ENCODE measurements at places on chromosomes 7 and 10.

DNA sequence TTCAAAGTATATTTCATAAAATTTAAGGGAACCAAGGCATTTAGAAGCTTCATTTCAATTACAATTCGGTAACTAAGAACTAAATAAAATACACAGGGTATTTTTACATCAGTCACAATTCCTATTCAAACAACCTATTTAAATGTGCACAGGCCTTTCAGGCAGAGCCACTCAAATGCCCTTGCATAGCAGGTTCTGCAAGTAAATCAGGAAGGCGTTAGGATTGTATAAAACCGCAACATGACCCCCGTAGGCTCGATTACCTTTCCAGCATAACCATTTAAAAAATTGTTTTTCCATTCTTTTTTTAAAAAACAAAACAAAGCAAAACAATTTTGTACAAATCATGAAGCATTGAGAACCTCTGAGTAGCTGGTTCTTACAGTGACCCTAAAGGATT is 289.9 kb upstream of the SP8 start:
- no peak for DNase-seq

GRCh38 chr10:76675561-76675950 is 962.1 kb downstream of the KCNMA1 start:
- no peak for DNase-seq

- no peak for DNase-seq
Measured at GRCh38 chr10:43695730-43696129, 47.0 kb upstream of the ZNF32 start.

DNA sequence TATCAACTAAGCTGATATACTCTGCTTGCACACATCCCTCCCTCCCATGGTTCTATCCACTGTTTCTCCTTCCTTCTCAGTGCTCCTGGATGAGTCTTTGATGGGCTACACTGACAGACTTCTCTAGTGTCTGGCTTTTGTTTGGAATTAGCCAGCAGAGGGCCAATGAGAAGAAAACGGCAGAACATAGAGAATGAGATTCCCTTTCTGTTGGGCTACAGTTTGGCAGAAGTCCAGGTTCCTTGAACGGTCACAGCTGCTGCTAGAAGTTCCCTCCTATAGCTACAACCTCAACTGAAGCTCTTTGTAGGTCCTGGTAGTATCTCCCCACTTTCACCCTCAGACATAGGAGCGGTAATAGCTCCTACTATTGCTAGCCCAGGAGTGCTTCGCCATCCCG is 251.1 kb upstream of the LRRN3 start:
- DNase-seq = peak; percentile 11

DNA sequence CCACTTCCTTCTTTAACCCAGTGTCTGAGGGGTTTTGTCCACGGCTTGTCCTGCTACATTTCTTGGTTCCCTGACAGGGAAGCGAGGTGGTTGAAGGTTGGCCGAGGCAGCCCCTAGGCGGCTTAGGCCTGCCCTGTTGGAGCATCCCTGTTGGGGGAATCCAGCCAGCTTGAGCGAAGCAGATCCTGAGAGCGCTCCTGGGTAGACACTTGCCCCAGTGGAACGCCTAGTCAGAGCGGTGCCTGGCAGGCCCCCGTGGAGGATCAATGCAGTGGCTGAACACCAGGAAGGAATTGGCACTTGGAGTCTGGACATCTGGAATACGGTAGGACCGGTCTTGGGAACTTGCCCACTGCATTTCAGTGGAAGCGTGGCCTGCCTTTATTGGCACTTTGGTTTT is 32.7 kb upstream of the NRF1 start:
- no peak for DNase-seq

DNA sequence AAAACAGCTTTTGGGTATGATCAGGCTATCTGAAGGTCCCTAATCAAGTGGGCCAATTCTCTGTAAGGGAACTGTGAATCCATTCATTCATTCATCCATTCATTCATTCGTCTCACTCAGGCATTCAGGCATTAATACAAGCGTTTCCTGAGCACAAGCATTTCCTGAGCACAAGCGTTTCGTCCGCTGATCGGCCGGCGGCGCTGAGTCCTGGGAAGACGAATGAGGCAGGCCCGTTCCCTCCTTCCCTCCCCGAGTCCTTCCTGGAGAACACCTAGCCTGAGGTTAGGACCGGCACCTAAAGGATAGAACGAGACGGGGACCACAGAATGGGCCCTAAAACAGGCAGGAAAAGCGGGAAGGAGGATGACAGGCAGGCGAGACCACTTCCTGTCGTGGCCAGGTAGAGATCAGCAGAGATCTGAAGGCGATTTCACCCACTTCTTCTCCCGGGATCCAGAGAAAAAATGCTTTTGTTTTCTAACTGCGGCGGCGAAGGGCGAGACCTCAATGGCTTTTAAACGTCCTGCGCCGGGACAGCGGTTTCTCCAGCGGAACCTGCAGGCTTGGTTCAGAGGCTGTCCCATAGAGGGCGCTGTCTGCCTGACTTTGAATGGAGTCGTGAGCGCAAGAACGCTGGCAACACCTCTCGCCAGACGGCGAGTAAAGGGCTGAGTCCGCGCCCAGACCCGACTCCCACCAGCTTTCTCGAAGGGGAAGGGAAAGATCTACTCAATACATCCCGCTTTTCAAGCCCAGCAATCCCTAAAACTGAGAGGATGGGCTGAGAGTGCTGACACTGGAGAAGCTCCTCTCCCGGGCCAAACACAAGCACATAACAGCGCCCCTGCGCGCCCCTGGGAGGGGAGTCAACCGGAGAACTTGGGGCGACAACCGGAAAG is 2.9 kb upstream of the HMX3 start:
- DNase-seq = peak; percentile 71

DNA sequence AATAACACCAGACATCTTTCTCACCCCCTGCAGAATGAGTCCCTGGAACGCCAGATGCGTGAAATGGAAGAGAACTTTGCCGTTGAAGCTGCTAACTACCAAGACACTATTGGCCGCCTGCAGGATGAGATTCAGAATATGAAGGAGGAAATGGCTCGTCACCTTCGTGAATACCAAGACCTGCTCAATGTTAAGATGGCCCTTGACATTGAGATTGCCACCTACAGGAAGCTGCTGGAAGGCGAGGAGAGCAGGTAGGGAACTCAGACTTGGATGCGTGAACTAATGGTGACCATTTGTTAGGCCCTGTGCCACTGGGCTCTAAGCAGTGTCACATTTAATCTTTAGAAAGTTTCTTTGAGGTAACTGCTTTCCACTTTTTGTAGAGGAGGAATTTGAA is 7.1 kb downstream of the VIM start:
- DNase-seq = no peak

- DNase-seq = no peak
Measured at GRCh38 chr7:27992755-27993493, 187.7 kb downstream of the JAZF1 start.

GRCh38 chr10:110460111-110460809 is 37.4 kb upstream of the DUSP5 start:
- DNase-seq = no peak

Measured in astrocyte of the cerebellum (primary cell).